ENCODE measurements at places on chromosomes 13 and 19.

- no peak for DNase-seq
These were observed 90.2 kb downstream of the RFC3 start for GRCh38 chr13:33908116-33908515.

DNA sequence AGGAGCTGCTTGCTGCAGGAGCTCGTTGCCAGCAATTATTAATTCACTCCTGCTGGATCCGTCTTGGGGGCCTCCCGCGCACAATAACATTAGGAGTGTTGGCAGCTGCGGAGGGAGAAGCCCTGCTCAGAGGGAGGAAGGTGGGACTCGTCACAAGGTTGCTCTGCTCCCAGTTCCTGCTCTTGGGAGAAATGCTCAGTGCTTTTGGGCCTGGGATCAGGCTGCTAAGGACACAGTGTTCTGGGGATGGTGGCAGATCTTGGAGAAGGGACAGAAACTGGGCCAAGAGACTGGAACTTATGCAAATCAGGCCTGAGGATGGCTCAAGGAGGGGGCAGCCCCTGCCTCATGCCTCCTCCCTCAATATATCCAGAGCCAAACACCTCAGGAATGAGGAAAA is 78.9 kb upstream of the OLFM4 start:
- no peak for DNase-seq

GRCh38 chr13:80336370-80336769 is 4.6 kb downstream of the SPRY2 start:
- DNase-seq: no peak

- DNase-seq: no peak
These were observed 305.4 kb downstream of the UQCRFS1 start for GRCh38 chr19:28907534-28907933.

GRCh38 chr19:51971624-51972023 is 15.0 kb downstream of the ZNF350 start:
- DNase-seq: no peak

- no peak for DNase-seq
These were observed 4.9 kb downstream of the SLAIN1 start for GRCh38 chr13:77702366-77702765.

DNA sequence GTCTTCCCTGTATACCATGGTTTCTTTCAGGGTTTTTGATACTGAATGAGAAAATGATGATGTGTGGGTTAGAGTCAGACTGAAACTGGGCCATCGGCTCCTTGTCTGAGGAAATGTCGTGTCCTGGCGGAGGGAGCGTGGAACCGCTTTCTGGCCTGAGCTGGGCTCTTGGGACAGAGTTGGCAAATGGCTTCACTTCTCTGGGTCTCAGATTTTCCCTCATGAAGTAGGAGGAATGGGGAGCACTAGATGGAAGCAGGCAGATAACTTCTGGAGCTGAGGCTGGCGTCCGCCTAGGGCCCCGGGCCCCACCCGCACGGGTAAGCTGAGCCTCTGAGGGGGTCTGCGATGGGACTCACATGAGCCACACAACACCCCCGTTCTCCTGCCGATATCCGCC is 133.3 kb upstream of the WASF3 start:
- DNase-seq: no peak

- no peak for DNase-seq
These were observed 314.4 kb upstream of the NBEA start for GRCh38 chr13:34627509-34628208.

All from GM06990 (cell line).